ENCODE measurements at places on chromosomes 1 and 21.

DNA sequence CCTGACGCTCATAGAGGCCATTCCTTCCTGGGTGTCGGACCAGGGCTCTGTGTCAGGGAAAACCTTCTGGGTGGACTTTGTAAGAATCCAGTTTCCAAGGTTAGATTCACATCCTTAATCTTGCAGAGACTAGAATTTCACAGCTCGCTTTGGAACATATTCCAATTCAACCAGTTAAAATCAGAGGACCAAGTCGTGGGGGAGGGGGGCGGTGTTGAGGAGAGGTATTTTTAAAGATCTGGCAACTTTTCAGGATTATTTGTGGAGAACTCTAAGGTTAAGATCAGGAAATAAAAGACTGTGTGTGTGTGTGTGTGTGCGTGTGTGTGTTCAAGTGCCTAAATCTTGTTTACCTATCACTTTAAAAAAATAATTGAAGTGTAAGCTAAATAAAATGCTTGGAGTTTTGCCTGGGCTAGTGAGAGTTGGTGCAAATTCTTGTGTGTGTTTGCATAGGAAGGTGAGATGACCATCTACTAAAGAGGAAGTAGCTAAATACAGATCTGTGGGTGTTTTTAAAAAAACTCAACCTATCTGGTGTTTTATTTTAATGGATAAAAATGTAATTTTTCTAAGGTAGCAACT, 21.8 kb downstream of the TENT5C start:
- DNase-seq: no peak

DNA sequence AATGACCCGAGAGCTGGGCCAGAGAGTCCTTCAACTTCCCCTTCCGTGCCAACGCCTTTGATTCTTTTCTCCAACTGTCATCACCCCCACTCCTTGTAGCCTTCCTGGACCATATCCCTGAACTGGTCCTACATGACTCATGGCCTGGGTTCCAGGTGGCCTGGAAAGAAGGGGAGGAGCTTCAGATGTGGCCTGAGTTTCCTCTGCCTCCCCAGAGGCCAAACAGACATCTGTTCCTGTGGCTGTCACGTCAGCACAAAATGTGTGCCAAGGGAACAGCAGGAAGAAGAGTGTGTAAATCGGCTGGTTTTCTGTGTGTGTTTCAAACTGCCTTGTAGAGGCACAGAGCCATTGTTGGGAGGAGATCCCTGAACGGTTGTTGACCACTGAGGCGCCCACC, 24.9 kb upstream of the KIRREL1 start:
- no peak for DNase-seq

- no peak for DNase-seq
Observed at GRCh38 chr1:63864224-63864641, 90.4 kb downstream of the ROR1 start.

DNA sequence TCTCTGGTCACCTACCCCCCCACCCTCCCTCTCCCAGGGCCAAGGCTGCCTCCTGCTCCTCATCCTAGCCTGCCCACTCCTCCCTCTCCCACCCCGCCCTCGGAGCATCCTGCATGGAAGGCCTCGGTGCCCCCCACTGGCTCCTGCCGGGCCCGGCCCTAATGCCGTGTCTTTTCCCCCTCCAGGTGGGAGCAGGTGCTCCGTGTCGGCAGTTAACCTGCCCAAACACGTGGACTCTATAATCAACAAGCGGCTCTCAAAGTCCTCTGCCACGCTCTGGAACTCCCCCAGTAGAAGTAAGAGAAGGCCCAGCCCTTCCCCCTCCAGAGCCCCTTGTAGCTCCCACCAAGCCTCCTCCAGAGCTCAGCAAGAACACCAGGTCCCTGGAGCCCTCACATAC, 18.8 kb downstream of the MAP7D1 start:
- DNase-seq: no peak
